Pancreas (tissue), 10 donors: ENCODE measurements at places on chromosomes 11 and 22. TPM values are rescaled to one million over a fixed set of nuclear protein-coding genes. Genes with fewer than 3 reads are reported as not detected.
A peak's percentile ranks its signal among the peaks of the same experiment; 100 is the strongest.

The FAM89B gene
- 34.7 TPM for total RNA-seq

The ABCC8 gene
- total RNA-seq, result 77.3 TPM

The DDX17 gene
- total RNA-seq, result 167 TPM

The NOX4 gene
- 1.4 TPM for total RNA-seq

The TSPAN32 gene
- not detected for total RNA-seq

DNA sequence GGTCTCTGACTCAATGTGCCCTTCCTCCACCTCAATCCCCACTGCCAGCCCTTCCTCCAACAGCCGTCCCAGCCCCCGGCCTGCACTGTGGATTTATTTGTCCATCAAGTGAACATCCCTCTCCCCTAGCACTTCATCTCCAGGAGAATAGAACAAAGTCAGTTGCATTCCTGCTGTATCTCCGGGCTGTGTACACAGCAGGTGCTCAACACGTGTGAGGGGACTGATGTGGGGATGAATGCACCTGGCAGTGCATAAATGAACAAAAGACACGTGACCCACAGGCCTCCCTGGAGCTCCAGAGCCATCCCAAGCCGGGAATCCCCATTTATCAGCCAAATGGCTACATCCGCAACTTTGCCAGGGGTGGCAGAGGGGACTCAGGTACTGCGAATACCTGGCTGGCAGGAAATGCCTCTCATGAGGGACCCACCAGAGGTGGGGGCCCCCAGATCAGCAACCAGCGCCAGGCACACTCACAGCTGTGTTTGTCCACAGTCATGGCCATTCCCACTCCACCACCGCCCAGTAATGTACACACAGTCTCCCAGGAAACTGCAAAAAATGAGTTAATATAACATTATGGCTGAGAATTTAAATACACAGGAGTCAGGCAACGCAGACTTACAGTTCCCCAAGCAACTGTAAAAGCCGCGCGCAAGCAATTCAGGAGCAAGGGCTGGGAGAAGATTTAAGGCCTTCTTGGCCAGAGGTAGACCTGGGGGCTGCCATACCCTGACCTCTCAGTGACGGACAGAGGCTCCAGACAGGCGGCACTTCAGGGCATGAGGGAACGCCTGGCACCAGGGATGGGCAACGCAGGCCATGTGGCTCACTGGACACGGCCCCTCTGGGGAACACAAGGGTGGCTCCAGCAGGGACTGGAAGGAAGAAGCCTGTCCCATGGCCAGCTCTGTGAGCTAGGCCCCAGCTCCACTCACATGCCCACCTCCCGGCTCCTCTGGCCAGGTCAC is 50.3 kb upstream of the TCF20 start:
- no peak for DNase-seq

DNA sequence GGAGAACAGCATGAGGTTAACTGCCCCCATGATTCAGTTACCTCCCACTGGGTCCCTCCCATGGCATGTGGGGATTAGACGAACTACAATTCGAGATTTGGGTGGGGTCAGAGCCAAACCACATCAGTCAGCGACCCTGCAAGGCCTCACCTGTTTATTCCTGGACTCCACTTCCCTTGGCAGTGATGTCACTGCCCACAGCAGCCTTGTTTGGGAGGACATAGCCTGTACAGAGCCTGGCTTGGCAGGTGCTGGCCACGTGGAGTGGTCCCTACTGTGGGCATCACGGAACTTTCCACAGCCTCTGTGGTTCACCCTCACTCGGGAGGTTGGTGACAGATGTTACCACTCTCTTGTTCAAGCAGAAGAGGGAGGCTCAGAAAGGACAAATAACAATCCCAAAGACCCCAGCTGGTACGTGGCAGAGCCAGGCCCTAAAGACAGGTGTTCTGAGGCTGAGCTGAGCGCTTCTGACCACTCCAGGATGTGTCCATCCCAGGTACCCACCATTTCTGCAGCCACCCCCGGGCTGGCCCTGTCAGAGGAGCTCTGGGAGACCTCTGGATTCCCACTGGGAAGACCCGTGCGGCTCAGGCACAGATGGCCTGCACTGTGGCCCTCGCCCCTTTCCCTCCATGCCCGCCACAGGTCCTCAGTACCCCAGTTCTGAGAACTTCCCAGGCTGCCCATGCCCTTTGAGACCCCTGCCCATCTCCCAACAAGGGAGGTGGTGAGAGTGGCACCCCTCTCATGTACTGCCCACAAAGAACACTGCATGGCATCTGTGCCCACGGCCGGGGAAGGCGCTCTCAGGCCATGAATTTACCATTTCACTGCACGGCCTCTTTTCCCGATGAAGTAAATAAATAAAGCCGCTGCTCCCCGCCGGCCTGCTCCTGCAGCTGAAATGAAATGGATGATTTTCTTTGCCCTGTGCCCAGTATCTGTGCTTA is 605.8 kb downstream of the TBC1D22A start:
- no peak for DNase-seq

DNA sequence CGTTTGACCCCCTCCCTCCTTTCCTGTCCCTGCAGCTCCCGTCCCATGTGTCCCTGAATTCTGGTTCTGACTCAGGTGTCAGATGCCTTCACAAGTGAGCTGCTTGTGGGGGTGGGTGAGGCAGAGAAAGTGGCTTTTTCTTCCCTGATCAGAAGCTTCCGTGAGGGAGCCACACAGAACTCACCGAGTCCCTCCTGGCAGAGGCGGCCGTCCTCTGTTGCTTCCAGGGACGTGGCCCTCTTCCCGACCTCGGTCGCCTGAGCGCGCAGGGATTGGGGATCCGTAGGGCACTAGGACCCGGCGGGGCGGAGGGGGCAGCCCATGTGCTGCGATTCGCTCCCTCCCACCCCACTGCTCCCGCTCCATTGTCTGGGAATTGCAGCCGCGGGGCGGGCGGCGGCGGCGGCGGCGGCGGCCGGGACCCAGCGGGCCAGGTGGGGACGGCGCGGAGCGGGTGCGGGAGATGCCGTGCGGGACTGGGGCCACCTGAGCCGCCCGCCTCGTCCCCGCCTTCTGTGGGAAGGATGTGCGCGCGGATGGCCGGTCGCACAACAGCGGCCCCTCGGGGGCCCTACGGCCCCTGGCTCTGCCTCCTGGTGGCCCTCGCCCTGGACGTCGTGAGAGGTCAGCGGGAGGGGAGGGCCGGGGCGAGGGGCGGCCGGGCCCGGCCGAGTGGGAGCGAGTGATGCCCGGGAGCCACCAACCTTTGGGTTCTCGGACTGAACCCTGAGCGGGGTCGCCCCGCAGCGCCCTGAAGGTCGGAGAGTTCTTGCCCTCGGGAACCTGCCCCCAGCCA is at the start of gene TMEM132A:
Gene TMEM132A (plus strand): TSS at position 351 of the 796 bp plus-strand sequence. CDS start 174 bp downstream, at position 525.
- DNase-seq, result peak; percentile 63

DNA sequence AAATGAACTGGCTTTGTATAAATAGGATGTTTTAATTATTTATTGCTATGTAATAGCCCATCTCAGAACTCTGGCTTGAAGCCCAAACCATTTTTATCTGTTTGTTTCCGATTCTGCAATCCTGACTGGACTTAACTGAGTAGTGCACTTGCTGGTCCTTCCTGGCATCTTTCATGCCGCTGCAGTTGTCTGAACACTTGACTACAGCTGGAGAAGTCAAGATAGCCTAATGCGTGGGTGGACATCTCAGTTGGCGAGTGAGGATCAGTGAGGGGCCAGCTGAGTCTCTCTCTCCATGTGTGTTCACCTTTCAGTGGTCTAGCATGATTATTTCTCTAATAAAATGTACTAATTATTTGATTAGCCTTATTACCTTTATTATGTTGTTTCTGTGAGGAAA is 105.8 kb downstream of the PRMT3 start:
- no peak for DNase-seq

GRCh38 chr11:122877732-122878131 is 4.8 kb upstream of the JHY start:
- no peak for DNase-seq

- no peak for DNase-seq
These were observed 222.6 kb downstream of the LARGE1 start for GRCh38 chr22:33697640-33698039.

GRCh38 chr22:32414191-32414590 is 2.1 kb upstream of the RTCB start:
- DNase-seq, result no peak

DNA sequence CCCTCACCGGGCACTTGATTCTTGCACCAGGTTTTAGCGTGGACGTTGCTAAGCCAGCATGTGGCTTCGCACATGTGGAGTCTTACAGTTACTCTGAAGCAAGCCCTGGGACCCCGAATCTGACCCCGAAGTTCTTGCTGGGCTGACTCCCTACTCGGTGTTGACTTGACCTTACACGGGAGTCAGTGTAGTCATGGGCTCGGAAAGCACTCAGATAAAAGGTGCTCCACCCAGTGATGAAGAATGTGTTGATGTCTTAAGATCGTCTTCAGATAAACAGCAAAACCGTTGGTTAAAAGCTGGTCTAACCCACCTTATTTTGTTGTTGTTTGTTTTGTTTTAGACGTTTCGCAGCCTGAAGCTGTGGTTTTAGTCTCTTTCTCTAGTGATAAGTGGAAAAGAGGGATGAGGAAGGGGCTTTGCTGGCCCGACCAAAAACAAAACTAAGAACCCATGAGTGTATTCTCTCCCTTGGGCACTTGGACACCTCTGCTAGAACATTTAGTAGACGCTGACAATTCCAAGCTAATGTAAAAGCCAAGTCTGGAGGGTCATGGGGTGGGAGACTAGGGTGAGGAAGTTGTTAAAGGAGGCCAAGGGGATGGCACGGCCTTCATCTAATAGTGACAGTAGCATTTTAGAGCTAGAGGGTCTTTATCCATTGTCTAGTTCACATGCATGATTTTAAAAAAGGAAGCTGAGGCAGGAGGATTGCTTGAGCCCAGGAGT is 69.9 kb downstream of the BCR start:
- no peak for DNase-seq

- DNase-seq, result no peak
These were observed 17.9 kb upstream of the UVRAG start for GRCh38 chr11:75797116-75797515.

DNA sequence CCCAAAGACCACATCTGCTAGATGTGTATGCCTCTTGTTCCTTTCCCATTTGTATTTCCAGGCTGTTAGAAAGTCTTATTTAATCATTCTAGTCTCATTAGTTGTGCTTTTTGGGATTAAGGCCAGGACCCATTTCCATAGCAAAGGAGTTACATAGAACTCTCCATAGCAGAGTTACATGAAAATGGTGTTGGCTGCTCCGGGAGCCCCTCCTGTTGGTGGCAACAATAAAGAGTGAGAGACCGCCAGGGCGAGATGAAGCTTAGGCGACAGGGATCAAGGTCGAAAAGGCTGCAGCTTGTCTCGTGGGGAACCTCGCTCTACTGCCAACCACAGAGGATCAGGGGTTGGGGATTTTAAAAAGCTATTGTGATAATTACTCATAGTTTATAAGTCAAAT is 58.3 kb downstream of the GRIK4 start:
- no peak for DNase-seq

DNA sequence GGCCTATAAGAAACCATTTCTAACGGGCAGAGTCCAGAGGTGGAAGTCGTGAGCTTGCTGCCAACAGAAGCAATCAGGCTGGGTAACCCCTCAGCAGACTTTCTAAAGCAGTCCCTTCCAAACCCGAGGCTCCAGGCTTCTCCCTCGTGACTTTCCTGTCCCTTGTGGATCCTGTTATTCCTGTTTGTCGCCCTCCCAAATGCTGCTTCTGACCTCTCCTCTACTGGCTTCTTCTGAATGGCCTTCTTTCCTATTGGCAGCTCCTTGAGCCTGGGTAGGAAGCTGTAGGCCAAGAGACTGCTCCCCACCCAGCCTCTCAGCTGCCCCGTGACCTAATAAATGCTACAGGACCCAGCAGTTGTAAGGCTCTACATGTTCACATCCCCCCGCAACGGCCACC is 35.0 kb downstream of the MAFF start:
- no peak for DNase-seq

- DNase-seq, result no peak
These were observed 4.3 kb upstream of the PNPLA5 start for GRCh38 chr22:43895986-43896645.

DNA sequence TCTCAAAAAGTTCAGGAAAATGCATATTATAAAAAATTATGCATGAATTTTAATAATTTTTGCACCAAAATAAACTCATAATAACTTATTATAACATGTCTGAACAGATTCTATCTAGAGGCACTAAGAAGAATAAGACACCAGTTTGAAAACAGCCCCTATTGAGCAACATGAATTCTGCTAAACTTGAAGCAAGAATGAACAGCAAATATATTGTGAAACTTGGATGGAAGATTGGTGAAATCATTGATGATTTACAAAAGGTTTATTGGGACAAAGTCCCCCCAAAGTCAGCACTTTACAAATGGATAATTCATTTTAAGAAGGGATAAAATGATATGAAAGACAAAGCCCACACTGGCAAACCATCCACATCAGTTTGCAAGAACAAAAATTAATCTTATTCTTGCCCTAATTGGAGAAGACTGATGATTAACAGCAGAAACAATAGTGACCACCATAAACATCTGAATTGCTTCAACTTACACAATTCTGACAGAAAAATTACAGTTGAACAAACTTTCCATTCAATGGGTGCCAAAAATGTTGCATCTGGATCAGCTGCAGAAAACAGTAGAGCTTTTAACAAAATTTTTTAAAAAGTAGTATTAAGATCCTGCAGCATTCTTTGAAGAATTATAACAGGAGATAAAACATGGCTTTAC is 257.5 kb upstream of the FAT3 start:
- DNase-seq, result no peak

GRCh38 chr11:132895340-132895739 is 637.0 kb downstream of the OPCML start:
- DNase-seq, result no peak

- DNase-seq, result no peak
These were observed 43.8 kb upstream of the KCNQ1OT1 start for GRCh38 chr11:2743427-2744110.

DNA sequence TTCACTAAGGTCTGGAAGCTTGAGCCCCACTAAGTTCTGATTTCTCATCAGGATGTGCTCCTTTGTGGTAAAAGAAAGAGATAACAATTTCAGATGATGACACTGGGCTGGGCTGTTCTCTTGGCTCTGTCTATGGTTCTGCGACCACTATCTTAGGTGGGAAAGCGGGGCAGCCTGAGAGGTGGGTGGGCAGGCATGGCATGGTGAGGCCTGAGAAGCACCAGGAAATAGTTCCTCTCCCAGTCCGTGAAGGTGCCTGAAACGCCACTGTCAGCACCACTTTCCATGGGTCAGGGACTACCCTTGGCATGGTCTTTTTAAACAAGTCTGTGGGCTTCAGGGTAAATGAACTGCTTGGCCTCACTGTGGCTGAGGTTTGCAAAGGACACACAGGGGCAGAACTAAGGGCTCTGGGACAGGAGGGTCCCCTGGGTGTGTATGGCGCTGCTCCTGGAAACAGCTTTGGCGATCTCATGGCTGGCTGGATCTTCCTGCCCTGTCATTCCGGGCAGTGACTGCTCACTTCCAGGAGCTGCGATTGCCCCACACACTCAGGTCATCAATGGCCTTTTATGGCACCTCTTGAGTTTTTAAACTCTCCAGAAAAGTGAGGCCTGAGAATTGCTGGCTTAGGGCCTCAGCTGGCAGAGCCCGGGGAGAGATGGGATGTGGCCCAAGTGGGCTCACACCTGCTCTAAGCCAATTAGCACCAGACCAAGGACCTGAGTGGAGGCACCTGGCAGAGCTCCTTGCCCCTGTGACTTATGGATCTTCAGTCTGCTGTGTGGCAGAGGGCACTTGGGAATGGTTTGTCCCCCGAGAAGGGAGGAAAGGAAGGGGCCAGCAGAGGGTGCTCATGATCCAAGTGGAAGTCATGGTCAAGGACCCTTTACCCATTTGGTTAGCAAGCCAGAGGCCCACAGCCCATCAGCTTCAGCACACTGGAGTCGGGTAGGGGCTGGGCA is 55.6 kb upstream of the LYVE1 start:
- DNase-seq, result no peak
